ENCODE measurements at places on chromosomes 1 and 21.

- H3K27ac ChIP-seq = peak within 1 kb of the TSS; percentile 93
- H3K4me1 ChIP-seq = peaks cover 37% of the 10 kb centered on the region
- H3K4me3 ChIP-seq = peak within 1 kb of the TSS; percentile 94
- no peaks in the 10 kb centered on the region for H3K27me3 ChIP-seq
- H3K36me3 ChIP-seq = no peaks in the 10 kb centered on the region
Observed at GRCh38 chr1:2228157-2228594, at the start of gene SKI. Gene SKI (plus strand): TSS chr1:2228319. CDS start chr1:2228767, 448 bp downstream.

- no peaks in the 10 kb centered on the region for H3K36me3 ChIP-seq
- peaks cover 13% of the 10 kb centered on the region for H3K27me3 ChIP-seq
- H3K4me3 ChIP-seq = no peak overlapping the region
- no peak for DNase-seq
Observed at GRCh38 chr1:88104236-88104635, 579.8 kb upstream of the PKN2 start.

GRCh38 chr1:177561436-177561835 lies 390.7 kb downstream of the BRINP2 start:
- no peaks in the 10 kb centered on the region for H3K27me3 ChIP-seq
- no peak overlapping the region for H3K4me3 ChIP-seq
- no peaks in the 10 kb centered on the region for H3K36me3 ChIP-seq
- DNase-seq = no peak
- no peaks in the 10 kb centered on the region for H3K4me1 ChIP-seq

GRCh38 chr1:248813546-248813945 lies 12.2 kb downstream of the SH3BP5L start:
- H3K4me1 ChIP-seq = no peaks in the 10 kb centered on the region
- H3K27ac ChIP-seq = no peak overlapping the region
- no peak overlapping the region for H3K4me3 ChIP-seq
- no peak for DNase-seq

DNA sequence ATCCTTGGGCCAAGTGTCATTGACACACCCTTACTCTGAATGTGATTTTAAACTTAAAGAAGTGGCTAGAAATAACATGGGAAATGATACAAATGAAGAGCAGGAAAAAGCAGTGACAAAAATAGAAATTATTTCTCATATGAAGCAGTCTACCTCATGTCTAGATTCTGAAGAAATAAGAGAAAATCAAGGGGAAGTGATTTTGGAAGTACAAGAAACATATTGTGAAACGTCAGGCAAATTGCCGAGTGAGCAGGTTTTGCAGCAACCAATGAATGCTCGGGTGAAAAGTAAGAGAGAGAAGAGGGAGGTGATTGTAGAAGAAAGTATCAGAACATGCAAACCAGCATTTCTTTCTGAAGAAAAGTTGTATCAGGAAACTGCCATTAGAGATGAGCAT lies 130.7 kb downstream of the MACF1 start:
- DNase-seq = no peak
- peaks cover 7% of the 10 kb centered on the region for H3K4me1 ChIP-seq
- H3K27me3 ChIP-seq = no peaks in the 10 kb centered on the region

DNA sequence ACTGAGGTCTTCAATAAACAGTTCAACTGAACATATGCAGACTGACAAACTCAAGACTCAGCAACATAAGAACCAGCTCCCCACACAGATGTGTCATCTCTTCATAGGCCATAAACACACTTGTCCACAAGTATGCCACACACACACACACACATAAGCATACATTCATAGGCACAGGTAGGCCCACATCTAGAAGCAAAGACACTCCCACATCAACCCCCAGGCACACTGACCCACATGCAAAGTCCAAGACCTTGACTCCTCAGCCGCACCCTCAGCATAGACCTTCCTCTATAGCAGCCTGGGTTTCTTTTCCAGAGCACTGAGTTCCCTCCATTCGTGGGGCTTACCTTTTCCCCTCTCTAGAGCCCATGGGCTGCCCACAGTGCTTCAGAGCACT lies 1.4 kb downstream of the LAD1 start:
- H3K27ac ChIP-seq = no peak overlapping the region
- peak overlapping the region; percentile 62 for H3K4me3 ChIP-seq
- peaks cover 29% of the 10 kb centered on the region for H3K4me1 ChIP-seq

DNA sequence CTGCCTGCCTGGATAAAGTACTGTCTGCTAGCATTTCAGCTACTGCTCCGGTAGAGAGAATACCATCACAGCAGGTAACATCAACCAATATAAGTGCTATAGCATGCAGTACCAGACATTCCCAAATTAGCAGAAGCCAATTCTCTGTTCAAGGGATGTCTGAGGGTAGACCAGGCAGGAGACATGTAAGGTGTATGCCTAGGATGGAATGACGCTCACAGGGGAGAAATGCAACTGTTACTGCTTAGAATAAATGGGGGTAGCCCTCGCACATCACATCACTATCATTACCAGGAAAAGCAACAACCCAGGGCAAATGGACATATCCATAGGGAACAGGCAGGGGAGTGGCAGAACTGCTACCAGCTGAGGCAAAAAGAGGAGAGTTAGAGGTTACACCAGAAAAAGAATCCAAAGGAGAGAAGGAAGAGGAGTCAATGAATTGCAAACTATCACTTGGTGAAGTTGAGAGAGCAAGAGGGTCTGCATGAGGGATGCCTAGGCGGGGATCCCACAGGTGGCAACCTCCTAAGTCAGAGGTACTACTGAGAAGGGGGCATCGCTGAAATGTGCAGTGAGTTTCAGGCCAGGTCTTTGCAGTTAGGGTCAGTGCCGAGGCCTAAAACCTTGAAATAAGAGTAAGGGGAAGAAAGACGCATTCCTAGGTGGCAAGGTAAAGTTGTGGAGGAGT lies 1.1 kb downstream of the UBE2Q1 start:
- H3K4me1 ChIP-seq = peaks cover 33% of the 10 kb centered on the region
- no peak for DNase-seq
- no peaks in the 10 kb centered on the region for H3K27me3 ChIP-seq
- peak overlapping the region; percentile 90 for H3K27ac ChIP-seq

GRCh38 chr1:17540255-17541001 lies 930 bp downstream of the ARHGEF10L start:
- H3K36me3 ChIP-seq = peaks cover 3% of the 10 kb centered on the region
- H3K4me3 ChIP-seq = peak overlapping the region; percentile 82
- H3K27me3 ChIP-seq = no peaks in the 10 kb centered on the region

- H3K27me3 ChIP-seq = peaks cover 24% of the 10 kb centered on the region
- H3K36me3 ChIP-seq = no peaks in the 10 kb centered on the region
- H3K4me1 ChIP-seq = peaks cover 4% of the 10 kb centered on the region
- no peak for DNase-seq
- H3K4me3 ChIP-seq = no peak overlapping the region
Observed at GRCh38 chr1:6172549-6172948, 7.6 kb downstream of the CHD5 start.

GRCh38 chr1:19488136-19488535 lies 2.8 kb upstream of the CAPZB start:
- H3K27ac ChIP-seq = peak overlapping the region; percentile 85
- H3K27me3 ChIP-seq = no peaks in the 10 kb centered on the region
- H3K36me3 ChIP-seq = no peaks in the 10 kb centered on the region

DNA sequence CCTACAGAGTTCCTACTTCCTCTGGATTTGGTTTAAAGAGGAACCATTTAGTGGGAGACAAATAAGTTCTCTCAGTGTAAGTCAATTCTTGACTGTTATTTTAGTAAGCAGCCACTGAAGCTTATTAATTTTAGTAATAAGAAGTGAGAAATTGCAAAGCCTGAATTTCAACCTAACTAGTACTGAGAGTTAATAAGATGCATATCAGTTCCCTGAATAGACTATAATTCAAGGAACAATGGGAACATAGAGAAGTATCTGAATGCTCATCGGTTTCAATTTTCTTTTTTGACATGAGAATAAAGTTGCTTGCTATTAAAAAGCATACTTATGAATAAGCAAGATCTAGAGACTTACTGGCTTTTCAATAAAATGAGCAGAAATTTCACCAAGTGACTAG lies 8.0 kb upstream of the PPT1 start:
- DNase-seq = no peak
- no peaks in the 10 kb centered on the region for H3K27me3 ChIP-seq
- peaks cover 19% of the 10 kb centered on the region for H3K36me3 ChIP-seq
- peak overlapping the region; percentile 10 for H3K27ac ChIP-seq
- peaks cover 26% of the 10 kb centered on the region for H3K4me1 ChIP-seq

GRCh38 chr1:18922319-18922726 lies 20.0 kb upstream of the ALDH4A1 start:
- H3K27me3 ChIP-seq = no peaks in the 10 kb centered on the region
- no peak overlapping the region for H3K4me3 ChIP-seq
- H3K4me1 ChIP-seq = peaks cover 43% of the 10 kb centered on the region
- peaks cover 1% of the 10 kb centered on the region for H3K36me3 ChIP-seq
- DNase-seq = peak; percentile 49
- peak overlapping the region; percentile 89 for H3K27ac ChIP-seq

DNA sequence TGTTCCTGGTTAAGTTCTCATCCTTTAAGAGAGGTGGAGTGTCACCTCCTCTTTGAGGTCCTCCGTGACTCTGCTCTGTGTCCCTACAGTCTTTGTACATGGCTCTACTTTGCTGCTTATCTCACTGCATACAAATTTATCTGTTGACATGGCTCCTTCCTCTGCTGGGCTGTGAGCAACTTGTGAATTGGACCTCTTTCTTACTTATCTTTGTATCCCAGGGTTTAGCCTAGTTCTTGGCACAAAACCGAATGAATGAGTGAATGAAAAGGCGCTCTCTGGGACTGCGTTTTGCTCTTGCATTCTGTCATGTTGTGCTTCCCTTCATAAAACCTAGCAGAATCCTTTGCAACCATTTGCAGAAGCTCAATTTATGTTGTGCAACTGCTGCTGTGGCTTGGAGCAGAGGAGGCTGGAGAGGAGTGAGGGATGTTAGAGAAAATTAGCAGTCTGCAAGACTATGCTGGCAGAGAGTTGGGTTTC lies 12.4 kb downstream of the SLC26A9 start:
- H3K36me3 ChIP-seq = no peaks in the 10 kb centered on the region
- no peak overlapping the region for H3K27ac ChIP-seq
- peaks cover 16% of the 10 kb centered on the region for H3K4me1 ChIP-seq
- H3K27me3 ChIP-seq = peaks cover 14% of the 10 kb centered on the region
- no peak for DNase-seq

- no peaks in the 10 kb centered on the region for H3K4me1 ChIP-seq
- H3K27me3 ChIP-seq = no peaks in the 10 kb centered on the region
- no peak overlapping the region for H3K27ac ChIP-seq
- H3K4me3 ChIP-seq = no peak overlapping the region
- DNase-seq = no peak
- peaks cover 4% of the 10 kb centered on the region for H3K36me3 ChIP-seq
Observed at GRCh38 chr1:226634611-226635246, 86.2 kb downstream of the STUM start.

DNA sequence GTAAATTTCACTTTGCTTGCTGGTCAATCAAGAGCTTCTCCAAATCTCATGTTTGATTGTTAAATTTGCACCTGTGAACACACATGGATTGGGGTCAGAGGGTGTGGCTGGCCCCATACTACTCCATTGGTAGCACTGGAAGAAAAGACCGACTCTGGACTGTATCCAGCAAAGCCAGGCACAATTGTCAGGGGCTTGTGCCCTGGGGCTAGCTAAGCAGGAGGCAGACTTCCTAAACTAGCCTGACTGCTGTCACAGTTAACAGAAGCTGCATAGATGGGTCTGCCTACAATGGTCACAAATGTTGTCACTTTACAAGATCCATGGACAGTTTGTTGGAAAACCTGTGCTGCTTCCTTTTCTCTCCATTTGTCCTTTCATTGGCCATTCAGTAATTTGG lies 421.0 kb downstream of the DSCAM start:
- DNase-seq = no peak
- no peak overlapping the region for H3K27ac ChIP-seq
- H3K4me3 ChIP-seq = no peak overlapping the region
- no peaks in the 10 kb centered on the region for H3K36me3 ChIP-seq
- H3K27me3 ChIP-seq = peaks cover 3% of the 10 kb centered on the region

DNA sequence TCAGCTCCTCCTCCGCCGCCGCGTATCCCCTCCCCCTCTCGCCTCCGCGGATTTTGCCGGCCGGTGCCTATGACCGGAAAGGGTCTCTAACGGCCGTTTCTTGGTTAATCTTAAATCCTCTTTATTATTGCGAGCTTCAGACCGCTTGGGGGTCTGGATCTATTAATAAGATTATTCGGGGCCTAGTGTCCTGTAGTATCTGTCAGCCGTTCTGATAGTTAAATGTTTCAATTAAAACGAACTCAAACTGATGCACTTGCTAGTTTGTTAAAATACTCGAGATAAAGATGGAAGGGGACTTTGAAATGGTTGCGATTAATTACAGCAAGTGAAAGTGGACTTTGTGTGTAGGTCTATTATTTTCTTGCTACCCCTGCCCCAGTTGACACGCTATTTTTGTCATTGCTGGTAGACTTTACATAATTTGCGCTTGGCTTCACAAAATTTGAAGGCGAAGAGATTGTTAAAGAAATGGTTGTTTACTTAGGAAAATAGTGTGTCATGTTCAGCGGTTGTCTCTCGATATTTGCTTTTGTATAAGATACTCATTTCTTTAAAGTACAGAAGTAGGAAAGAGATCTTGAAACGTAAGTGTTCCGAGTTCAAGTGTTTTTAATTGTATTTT lies 779 bp downstream of the SON start:
- peak overlapping the region; percentile 100 for H3K27ac ChIP-seq
- peak overlapping the region; percentile 89 for H3K4me3 ChIP-seq
- peaks cover 10% of the 10 kb centered on the region for H3K36me3 ChIP-seq

DNA sequence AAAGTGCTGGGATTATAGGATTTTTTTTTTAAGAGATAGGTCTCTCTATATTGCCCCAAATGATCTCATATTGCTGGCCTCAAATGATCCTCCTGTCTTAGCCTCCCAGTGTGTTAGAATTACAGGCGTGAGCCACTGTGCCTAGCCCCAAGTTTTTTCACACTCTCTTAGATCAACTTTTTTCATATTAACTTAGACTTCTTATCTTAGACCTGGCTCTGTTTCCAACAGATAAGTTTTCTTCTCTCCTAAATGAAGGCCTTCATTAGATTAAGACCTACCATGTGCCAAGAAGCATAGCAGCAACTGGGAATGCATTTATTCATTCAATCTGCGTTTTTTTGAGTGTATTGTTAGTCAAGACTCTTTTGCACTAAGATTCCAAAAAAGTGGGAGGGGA lies 20.2 kb upstream of the HTR1D start:
- no peaks in the 10 kb centered on the region for H3K4me1 ChIP-seq
- no peak overlapping the region for H3K27ac ChIP-seq
- no peak for DNase-seq
- no peak overlapping the region for H3K4me3 ChIP-seq
- no peaks in the 10 kb centered on the region for H3K36me3 ChIP-seq

GRCh38 chr1:2137257-2138121 lies 57.1 kb downstream of the FAAP20 start:
- H3K27me3 ChIP-seq = no peaks in the 10 kb centered on the region
- DNase-seq = no peak
- no peaks in the 10 kb centered on the region for H3K36me3 ChIP-seq

- H3K27me3 ChIP-seq = peaks cover 9% of the 10 kb centered on the region
- H3K27ac ChIP-seq = no peak overlapping the region
- peak overlapping the region; percentile 61 for H3K4me3 ChIP-seq
Observed at GRCh38 chr1:23184212-23184934, 15.7 kb upstream of the LUZP1 start.

All from mesothelial cell of epicardium (in vitro differentiated cells).